NCI-H524 (cell line): ENCODE measurements at places on chromosomes 7 and 10.

- DNase-seq, result no peak
These were observed 50.2 kb upstream of the AKR1E2 start for GRCh38 chr10:4775808-4776207.

DNA sequence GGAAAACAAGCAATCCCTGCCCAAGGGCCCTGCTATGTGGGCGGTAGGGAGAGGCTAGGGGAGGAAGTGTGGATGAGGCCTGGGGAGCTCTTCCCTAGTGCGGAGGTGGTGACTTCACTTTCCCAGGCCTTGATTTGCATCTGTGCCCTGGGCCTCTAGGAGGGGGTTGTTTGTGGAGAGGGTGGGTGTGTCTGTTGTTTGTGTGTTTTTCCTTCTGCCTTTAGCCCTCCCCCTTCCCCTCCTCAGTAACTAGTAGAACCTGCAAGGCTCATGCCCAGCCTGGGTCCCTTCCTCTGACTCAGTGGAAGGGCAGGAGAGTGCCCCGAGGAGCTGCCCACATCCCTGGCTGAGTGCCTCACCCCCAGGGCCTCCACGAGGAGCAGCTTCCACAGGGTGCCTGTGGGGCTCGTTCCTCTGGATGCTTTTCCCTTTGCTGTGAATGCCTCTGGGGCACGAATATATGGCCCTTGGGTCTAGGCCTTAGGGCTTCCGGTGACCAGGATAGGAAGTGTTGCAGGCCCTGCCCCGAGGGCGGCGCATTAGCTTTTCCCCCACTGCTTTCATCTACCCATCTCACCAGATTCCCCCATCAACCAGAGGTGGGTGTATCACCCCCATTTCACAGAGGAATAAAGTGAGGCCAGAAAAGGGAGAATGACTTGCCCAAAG, 89.4 kb upstream of the DUSP5 start:
- no peak for DNase-seq

- DNase-seq, result no peak
These were observed 7.5 kb downstream of the SAR1A start for GRCh38 chr10:70162892-70163201.

DNA sequence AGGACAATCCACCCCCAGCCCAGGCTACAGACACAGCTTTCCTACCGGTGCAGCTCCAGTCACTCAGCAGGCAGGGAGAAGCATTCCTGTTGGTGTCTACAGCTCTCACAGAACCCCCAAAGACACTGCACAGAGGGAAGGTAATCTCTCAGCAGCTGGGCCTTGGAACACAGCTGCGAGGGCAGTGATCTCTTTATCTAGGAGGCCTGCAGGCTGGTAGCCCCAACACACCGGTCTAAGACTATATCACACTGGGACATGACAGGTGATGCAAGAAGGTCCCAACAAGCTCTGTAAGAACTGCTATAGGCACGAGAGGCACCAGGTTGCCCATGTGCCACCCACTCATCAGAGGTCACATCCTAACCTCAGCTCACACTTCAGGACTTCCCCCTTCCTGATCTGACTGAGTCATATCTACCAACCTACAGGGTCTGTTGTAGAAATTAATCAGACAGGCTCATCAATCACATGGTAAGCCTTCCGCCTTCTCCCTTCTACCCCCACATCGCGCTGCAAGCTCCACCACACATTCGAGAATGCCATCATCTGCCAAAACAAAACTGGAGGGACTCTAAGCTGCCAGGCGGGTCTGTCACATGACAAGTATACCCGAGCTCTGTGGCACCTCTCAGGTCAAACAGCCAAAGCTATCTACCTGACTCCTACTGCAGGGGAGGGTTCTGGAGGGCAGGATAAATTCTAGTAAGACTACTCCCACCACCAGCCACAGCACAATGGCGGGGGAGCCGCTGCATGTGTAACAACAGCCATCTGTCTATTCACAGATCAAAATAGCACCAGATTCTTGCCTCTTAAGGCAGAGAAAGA, 26.1 kb downstream of the FAM53B start:
- no peak for DNase-seq

GRCh38 chr10:124066126-124066700, 27.2 kb downstream of the CHST15 start:
- no peak for DNase-seq

DNA sequence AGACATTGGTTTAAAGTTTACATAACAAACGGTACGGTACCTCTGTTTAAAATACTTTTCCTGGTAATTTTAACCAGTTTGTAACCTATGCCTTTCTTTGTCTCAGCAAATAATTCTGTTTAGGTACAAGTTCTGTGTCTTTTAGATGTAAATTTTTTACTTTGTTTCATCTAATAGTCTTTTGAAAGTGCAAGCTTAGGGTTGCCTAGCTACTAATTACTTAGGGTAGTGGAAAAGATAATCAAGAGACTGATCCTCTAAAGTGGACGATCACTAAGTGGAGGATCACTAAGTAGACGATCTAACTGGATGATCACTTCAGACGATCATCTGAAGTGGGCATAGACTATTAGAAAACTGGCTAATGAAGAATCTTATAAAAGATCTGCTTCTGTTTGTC, 16.1 kb upstream of the FKBP9 start:
- DNase-seq, result peak; percentile 60

- DNase-seq, result peak; percentile 20
These were observed 227.3 kb upstream of the TCF7L2 start for GRCh38 chr10:112722758-112723157.
